IMR-90 (cell line): ENCODE measurements at places on chromosomes 7 and 10. TPM values are rescaled to one million over a fixed set of nuclear protein-coding genes. Genes with fewer than 3 reads are reported as not detected.

DNA sequence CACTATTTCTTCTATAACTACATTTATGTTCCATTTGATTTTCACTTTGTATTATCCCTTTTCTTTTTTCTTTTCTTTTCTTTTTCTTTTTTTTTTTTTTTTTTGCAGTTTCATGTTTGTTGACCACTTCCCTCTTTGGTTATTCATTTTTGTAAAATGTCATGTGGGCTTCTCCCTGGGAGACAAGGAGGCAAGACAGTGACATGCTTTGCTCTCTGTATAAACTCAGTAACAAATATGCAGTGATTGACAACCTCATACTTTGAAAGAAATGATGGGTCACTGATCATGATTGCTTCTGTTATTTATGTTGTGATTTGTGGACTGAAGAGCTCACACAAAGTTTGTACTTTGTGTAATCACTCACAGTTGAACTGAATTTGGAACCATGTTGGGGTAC is 90.2 kb upstream of the ABI1 start:
- H3K36me3 ChIP-seq = no peaks in the 10 kb centered on the region
- no peak overlapping the region for H3K4me3 ChIP-seq
- no peak for DNase-seq
- no peaks in the 10 kb centered on the region; the same call in 1 of the 2 replicates for H3K4me1 ChIP-seq
- H3K27me3 ChIP-seq = no peaks in the 10 kb centered on the region

DNA sequence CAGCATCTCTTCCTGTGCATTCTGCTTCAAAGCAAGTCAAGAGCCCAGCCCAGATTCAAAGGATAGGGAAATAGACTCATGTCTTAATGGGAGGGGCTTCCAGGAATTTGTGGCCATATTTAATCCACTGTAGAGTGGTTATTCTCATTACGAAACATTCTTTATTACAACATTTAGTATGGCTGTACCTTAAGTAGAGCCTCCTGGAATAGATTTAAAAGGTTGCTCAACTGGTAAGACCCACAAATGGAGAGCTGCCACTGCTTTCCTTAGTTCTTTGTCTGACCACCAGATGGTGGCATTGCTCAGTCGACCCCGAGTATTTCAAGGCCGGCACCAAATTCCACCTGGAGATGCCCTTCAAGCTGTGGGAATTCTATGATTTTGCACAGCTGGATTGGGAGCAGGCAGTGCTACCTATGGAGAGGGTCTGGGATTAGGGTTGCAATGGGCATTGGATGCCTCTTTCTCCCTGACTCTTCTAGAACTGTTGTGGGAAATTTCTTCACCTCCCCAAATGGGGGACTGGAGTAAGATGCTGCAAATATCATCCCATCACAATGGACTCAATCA is 102.2 kb downstream of the RBM20 start:
- H3K4me1 ChIP-seq = no peaks in the 10 kb centered on the region; the same call in 1 of the 2 replicates
- H3K27me3 ChIP-seq = peaks cover 5% of the 10 kb centered on the region
- peak; percentile 71 for DNase-seq
- no peak overlapping the region for H3K27ac ChIP-seq

DNA sequence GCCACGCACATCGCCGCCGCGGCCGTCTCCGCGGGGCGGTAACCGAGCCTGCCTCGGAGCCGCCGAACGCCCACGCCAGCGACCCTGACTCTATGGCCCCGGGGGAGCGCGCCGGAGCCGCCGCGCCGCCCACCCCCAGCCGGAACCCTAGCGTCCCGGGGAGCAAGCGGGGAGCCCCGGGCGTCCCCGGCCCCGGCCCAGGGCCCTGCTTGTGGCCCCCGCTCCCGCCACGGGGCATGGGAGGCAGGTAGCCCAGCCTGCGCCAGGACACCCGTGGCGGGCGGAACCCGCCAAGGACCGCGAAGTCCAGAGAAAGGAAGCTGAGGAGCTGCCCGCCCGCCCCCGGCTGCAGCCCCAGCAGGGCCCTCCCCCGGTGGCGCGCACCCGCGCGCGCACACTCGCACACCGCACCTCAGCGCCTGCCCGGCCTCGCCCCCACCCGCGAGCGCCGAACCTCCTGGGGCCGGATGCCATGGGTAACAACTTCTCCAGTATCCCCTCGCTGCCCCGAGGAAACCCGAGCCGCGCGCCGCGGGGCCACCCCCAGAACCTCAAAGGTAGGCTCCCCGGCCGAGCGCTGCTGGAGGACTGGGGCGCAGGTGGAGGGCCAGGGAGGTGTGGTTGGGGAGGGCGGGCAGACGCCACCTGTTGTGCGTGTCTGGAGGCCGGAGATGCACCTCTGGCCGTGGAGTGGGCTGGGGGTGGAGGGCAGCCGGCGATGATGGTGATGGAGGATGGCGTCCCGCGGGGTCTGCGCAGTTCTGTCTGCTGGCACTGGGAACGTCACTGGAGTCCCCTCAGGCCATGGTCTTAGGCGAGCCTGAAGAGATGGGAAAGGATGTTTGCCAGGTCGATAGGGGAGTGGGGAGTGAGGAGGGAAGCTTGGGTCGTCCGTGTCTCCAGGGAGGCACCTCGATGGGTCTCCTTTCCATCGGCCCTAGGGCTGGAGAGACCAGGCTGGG is 692 bp downstream of the NEURL1 start:
- H3K4me3 ChIP-seq = peak overlapping the region; percentile 35
- no peak for DNase-seq
- no peak overlapping the region for H3K27ac ChIP-seq
- H3K4me1 ChIP-seq = peaks cover 19% of the 10 kb centered on the region

METTL27 gene
- 1.7 and 2.3 TPM in 2 replicates for total RNA-seq

OR9A2 gene
- total RNA-seq = not detected in 2 replicates

SFTPA1 gene
- total RNA-seq = not detected in 2 replicates
